Stimulated activated CD4-positive, alpha-beta T cell treated with anti-CD3 and anti-CD28 coated beads, Interleukin-1b, Interleukin-23, amount 100 ng/mL, for 1 hour (primary cell): ENCODE measurements at places on chromosomes 2 and 18.

GRCh38 chr2:241814643-241815476 is 5.9 kb downstream of the NEU4 start:
- no peak for DNase-seq

DNA sequence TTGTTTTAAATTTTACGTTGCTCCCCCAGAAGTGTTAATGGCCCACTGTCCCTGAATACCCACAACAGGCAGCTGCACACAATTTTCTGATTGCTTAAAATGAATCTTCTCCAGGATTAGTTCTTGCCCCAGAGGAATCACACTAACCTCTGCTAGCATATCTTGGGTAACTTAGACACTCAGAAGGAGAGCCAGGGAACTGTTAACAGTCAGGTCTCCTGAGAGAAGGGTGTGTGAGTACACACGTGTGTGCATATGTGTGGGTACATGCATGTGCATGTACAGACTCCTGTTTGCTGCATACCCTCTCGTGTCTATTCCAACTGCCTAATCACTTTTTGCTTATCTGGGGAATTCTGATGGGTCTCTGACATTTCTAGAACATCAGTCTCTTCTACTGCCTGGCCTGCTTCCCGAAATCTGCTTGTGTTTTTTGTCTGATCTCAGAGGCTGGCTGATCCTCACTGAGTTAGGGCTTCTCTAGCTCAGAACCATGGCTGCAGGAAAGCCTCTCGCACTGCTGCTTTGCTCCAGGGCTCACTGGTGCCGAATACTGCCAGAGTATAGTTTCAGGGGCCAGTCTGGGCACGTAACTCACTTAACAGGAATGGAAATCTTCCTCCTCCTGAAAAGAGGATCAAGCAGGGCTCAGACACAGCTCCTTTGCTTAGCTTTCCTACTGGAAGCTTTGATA is 62.8 kb downstream of the PRELID3A start:
- DNase-seq, result no peak

- no peak for DNase-seq
Observed at GRCh38 chr2:29269095-29269764, 154.0 kb downstream of the CLIP4 start.

DNA sequence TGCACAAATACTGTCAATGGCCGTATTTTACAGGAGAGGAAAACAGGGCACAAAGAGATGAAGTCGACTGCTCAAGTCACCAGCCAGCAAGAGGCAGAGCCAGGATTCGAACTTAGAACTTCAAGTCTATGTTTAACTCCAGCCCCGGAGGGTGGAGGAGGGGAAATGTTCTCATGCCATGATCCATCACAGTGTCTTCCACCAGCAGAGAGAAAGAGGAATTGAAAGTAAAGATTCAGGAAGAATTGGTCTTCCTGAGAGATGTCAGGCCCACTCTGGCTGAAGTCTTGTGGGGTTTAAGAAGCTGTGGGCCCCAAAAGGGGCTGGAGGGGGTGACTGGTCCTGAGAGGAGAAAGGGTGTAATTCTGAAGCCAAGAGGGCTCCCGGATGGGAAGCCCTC is 260.0 kb downstream of the TNS1 start:
- no peak for DNase-seq

- no peak for DNase-seq
Observed at GRCh38 chr2:216665717-216666116, 29.6 kb downstream of the IGFBP5 start.

- DNase-seq, result no peak
Observed at GRCh38 chr2:156526950-156527636, 90.9 kb downstream of the GPD2 start.

- DNase-seq, result no peak
Observed at GRCh38 chr18:60675801-60676200, 303.2 kb upstream of the MC4R start.

DNA sequence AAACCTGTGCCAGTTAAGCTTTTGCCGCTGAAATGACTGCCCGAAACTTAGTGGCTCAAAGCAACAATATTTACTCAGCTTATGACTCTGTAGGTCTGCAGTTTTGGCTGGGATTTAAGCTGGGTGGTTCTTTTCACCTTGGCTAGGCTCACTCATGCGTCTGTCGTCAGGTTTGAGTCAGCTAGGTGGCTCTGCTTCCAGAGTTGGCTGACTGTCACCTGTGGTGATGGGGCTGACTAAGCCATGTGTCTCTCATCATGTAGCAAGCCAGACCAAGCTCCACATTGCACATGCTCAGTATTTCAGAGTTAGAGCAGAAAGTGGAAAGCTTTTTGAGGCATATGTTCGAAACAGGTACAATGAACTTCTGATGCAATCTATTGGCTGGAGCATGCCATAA is 354.8 kb downstream of the MEIS1 start:
- no peak for DNase-seq

GRCh38 chr2:220847589-220847988 is 724.5 kb downstream of the EPHA4 start:
- DNase-seq, result no peak

DNA sequence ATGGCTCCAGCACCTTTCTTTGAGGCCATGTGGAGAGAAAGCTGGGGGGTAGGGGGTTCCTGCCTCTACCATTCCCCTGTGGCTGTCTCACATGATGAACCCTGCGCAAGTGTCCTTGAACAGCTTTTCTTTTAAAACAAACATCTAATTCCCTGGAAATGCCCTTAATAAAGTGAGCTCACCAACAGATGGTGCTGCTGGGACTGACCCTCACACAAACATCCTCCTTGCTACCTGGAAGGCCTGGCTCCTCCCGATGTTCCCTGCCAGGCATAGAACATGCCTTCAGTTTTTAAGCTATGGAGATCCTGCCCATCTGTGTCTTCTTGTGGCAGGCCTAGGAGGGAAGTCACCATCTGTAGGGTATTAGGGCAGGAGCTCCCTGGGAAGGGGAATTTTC is 60.7 kb upstream of the GATA6 start:
- no peak for DNase-seq

DNA sequence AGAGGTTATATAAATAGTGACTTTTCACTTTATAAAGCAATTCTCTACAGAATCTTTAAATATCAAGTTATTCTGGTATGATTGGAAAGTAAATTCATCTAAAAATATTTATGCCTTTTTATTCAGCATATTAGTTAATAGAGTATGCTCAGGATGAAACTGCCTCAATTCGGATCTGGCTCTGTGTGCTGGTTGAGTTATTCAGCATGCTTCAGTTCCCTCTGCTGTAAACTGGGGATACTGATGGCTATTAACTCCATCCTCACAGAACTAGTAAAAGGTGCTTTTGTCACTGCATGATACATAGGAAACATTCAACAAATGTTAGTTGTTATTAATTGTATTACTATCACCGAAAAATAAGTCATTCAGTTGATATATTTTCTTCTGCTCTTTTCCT is 250.3 kb downstream of the NRXN1 start:
- no peak for DNase-seq

GRCh38 chr2:25400576-25401216 is 59.0 kb upstream of the DNMT3A start:
- no peak for DNase-seq

DNA sequence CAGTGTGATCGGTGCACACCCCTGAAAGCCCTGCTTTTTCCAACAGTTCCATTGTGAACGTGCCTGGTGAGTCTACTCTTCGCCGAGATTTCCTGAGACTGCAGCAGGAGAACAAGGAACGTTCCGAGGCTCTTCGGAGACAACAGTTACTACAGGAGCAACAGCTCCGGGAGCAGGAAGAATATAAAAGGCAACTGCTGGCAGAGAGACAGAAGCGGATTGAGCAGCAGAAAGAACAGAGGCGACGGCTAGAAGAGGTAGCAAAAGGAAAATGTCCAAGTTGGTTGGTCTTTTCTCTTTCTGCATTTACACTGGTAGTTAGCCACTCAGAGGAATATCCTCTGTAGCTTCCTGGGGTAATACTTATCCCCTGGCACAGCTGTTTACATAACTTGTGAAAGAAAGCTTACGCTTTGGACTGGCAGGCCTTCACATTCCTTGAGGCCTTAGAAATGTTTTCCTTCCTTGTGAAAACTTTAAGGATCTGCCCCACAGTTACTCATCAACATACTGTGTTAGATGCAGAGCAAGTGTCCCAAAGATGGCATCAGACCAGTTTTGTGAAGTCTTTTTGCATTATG is 146.6 kb downstream of the MAP4K4 start:
- no peak for DNase-seq

GRCh38 chr2:203774760-203775159 is 68.3 kb downstream of the CD28 start:
- DNase-seq, result no peak

GRCh38 chr2:54065891-54066290 is 49.5 kb upstream of the ACYP2 start:
- no peak for DNase-seq

- DNase-seq, result no peak
Observed at GRCh38 chr2:47838686-47839085, 55.7 kb downstream of the MSH6 start.

DNA sequence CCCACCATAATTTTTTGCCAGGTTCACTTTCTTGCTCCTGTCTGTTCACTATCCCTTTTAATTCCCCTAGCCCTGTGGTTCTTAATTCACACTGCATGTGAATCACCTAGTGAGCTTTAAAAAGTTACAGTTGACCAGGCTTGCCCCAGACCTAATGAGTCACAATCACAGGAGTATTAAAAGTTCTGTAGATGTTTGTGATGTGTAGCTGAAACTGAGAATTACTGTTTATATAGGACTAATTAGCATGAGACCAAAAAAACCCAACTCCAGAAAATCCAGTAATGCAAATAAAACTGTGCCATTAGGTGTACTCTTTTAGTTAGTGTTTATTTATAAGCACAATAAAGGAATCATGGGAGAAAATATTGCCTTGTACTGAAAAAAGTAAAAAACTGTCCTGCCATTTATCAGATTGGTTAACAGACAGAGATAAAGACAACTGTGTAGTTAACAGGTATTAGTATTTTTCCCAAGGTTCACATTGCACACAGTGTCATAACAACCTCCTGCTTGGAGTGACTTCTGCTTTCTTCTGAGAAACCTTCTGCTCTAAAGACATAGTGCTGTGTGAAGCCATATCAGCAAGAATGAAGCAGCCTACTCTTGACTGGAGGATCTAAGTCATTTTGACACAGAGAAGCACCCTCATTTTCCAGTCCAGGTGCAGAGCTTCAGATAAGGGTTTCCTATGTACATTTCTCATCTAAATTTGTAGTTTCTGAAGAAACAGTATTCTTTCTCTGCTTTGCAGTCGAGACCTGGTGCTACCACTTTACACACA is 39.0 kb downstream of the VAPA start:
- DNase-seq, result no peak

DNA sequence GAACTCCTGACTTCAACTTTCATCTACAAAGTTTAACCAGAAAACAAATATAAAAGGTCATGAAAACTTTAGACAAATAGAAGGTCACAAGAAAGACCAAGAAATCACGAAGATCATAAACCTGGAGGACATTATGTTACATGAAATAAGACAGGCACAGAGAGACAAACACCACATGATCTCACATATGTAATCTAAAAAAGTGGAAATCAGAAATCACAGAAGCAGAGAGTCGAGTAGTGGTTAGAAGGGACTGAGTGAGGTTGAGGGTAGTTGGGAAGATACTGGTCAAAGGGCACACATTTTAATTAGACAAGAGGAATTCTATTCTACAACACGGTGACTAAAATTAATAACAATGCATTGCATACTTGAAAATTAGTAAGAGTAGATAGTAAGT is 1.4 kb downstream of the GCFC2 start:
- no peak for DNase-seq

DNA sequence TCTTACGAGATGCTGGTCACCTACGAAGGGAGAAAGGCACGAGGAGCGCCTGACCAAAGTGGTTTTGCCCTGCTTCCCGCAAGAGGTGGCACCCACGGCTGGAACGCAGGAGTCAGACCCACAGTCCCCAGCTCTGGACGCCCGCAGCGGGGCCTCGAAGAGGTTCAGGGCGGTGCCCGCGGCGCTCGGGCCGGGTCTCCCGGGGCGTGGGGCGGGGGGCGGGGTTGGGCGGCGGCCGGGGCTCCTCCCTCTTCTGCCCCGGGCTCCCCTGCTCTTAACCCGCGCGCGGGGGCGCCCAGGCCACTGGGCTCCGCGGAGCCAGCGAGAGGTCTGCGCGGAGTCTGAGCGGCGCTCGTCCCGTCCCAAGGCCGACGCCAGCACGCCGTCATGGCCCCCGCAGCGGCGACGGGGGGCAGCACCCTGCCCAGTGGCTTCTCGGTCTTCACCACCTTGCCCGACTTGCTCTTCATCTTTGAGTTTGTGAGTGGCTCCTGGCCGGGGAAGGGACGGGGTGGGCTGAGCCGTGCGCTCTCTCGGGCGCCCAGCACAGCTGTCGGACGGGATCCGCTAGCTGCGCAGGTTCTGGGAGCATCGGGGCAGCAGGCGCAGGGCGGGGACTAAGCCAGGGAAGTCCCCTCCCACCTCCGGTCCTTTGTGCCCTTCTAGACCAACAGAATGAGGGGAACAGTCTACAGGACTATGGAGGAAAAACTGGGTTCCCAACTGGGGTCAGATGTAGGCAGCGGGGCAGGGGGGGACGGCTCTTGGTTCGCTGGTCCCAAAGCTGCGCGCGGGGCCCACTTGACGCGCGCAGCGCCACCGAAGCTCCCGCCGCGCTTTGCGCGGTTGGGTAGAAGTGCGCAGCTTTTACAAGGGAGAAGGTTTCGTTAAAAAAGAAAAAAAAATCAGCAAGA is at the start of gene MAL:
TSS of gene MAL (plus strand) at position 303 of the 914 bp plus-strand sequence. CDS start at position 388, 85 bp downstream.
- no peak for DNase-seq

DNA sequence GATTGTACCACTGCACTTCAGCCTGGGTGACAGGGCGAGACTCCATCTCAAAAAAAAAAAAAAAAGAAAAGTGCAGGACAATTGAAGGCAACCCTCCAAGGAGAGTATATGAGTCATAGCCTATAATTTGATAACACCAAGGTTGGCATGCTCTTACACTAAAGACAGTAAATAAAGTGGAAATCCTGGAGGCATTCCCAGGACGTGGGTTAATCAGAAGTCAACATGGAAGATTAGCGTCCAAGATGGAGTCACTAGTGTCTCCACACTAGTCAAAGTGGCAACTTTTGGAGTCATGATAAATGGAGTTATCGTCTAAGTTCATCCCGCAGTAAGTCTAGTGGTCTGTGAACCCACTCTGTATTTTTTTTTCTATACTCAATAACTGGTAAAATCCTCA is 21.2 kb upstream of the UGGT1 start:
- no peak for DNase-seq

GRCh38 chr2:65096948-65097347 is 33.0 kb downstream of the RAB1A start:
- no peak for DNase-seq

DNA sequence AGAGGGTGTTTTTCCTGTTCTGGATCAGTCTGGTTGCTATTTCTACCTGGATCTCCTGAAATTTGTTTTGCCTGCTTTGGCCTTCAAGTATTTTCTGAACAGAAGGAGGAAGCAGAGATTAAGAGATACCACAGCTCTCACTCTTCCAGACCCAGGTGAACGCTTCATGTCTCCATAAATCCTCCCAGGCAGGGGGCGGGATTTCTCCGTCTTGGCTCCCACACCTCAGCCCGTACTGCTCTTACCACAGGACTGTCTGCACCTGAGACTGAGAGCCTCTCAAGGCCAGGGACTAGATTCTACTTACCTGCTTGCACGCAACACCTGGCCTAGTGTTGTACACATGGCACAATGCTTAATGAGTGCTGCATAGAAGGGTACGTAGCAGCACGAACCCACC is 59.9 kb upstream of the LRPPRC start:
- DNase-seq, result no peak

- DNase-seq, result no peak
Observed at GRCh38 chr2:7111626-7112025, 194.4 kb downstream of the RNF144A start.
